ENCODE measurements at places on chromosomes 11 and 22.

GRCh38 chr11:843086-843734, 558 bp downstream of the TSPAN4 start:
- no peak for DNase-seq

DNA sequence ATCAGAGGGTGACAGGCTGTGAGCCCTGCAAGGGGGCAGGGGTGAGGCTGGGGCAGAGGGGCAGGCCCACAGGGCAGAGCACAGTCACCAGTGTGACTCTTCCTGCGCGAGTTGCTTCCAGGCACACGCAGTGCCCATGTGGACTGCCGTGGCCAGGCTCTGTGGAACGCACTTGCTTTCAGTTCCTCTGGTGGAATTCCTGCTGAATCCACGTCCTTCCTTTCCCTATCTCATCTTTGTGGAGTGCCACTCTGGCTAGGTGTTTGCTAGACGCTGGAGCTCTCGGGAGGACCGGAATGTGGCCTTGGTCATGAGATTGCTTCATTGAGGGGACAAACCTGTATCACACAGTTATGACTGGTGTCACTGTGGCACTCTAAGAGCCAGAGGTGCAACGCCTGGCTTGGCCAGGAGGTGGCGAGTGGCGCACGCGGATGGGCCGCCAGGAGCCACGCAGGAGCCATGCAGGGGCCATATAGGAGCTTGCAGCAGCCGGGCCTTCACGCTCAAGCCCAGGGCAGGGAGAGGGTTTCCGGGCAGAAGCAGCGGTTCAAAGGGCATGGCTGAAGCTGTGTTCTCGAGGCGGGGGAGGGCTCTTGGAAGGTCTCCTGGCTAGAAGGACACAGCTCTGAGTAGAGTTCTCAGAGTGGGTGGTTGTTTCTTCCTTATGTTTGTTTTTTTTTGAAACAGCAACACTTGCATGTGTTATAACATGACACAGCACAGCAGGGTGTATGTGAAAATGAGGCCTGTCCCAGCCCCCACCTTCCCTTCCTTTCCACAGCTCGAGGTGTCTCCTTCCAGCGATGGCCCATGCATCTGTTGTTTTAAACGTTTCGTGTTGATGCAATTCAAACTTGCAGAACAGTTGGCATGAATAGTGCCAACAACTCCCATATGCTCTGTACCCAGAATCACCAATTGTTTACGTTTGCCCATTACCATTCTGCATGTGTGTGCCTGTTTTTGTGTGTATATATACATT, 36.2 kb downstream of the TBC1D22A start:
- DNase-seq, result peak; percentile 72

- no peak for DNase-seq
These were observed 19.7 kb downstream of the ATG16L2 start for GRCh38 chr11:72833811-72834493.

GRCh38 chr11:101949680-101950220, 33.4 kb upstream of the ANGPTL5 start:
- no peak for DNase-seq

- peak; percentile 47 for DNase-seq
These were observed 33.8 kb upstream of the SCUBE1 start for GRCh38 chr22:43376765-43377547.

GRCh38 chr11:111960916-111961315, 23.8 kb downstream of the DIXDC1 start:
- no peak for DNase-seq

DNA sequence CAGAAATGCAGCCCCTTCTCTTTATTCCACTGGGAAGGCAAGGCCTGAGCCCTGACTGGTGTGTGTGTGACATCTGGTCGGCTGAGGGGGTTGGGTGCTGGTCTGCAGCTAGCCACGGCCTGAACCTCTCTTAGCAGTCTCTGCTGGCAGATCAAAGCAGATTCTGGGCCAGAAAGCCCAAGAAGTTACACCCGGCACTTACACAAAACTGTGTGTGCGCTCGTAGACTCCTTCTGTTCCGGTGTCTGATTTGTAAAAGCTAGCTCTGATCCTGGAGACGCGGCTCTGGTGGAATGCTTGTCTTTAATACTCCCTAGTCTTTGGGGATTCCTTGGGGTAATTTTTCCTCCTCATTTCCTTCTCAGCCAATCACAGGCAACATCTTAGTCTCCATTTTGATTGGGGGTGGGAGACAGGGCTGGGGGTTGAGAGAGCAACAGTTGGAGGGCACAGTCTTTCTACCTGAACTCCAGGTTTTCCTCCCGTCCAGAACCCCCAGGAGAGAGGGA, 5.5 kb downstream of the PKNOX2 start:
- DNase-seq, result no peak

DNA sequence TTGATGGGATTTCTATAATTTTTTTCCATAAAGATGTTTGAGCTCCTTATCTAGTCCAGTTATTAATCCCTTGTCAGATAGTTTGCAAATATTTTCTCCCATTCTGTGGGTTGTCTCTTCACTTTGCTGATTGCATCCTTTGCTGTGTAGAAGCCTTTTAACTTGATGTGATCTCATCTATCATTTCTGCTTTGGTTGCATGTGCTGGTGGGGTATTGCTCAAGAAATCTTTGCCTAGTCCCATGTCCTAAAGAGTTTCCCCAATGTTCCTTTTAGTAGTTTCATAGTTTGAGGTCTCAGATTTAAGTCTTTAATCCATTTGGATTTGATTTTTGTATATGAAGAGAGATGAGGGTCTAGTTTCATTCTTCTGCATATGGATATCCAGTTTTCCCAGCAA, 1.7 kb upstream of the IL2RB start:
- no peak for DNase-seq

- DNase-seq, result no peak
These were observed 6.9 kb downstream of the DPAGT1 start for GRCh38 chr11:119094816-119095065.

DNA sequence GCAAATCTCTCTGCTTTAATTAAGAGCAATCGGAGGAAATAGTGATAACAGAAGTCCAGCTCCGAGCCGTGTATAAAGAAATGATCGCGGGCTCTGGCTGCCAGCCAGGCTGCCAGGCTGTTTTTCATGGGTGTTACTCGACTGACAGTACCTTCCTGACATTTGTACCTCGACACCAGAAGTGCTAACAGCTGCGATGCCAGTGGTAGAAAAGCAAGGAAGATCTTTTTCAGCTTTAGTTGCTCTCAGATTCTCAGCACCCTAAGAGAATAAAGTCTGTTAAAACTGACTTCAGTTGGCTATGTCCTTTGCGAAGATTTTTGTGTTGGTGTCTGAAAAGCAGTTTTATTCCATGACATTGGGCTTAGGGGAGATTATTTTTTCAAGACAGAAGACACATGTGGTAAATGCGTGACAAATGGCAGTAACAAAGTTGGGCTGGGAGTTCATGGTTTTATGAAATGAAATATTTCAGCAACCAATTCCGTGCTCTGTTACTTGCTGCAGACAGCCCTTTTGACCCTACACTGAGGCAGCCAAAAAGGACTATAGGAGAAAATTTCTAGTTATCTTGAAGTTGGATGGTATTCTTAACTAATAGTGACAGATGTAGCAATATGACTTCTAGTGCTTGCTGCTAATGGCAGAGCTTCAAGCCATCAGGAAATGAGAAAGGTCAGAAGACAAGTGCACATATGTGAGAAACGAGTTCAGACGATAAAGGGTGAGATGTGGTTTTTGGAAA, 296.2 kb downstream of the CNTN5 start:
- no peak for DNase-seq

DNA sequence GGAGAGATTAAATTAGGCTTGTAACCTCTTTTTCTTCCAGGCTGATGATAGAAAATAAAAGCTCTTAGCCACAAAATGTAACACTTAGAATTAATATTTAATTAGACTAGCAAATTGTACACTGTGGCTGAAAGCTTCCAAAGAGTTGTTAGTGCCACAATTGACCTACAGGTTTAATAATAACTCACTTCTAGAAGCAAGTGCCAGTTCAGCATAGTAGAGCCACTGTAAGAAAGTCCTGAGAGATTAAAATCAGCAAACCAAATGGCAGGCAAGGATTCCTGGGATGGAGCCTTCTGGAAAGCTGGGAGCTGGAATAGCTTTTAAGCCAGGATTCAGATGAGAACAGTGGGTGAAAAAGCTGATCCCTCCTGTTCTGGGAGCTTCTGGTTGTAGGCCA, 131.0 kb downstream of the ELP4 start:
- no peak for DNase-seq
